Small intestine (tissue), 16 donors: ENCODE measurements at places on chromosomes 4 and X.
A peak's percentile ranks its signal among the peaks of the same experiment; 100 is the strongest.

DNA sequence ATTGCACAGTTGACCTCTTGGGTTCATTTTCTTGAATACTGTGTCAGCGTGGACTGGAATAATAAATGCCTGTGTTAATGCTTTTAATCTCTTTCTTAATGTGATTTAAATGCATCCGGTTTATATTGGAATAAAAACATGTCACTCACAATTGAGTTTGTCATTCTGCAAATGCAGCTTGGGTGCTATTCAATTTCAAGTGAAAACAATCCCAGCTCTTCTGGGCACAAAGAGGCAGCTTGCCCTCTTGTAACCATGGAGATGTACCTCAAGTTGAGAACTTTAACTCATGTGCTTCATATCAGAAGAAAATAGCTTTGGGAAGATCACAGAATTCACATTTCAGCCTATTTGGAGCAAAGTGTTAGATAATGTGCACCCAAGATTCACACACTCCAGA, 355.7 kb upstream of the GNPDA2 start:
- DNase-seq = no peak

GRCh38 chr4:161097821-161098220, 1066.0 kb downstream of the FSTL5 start:
- DNase-seq = no peak

DNA sequence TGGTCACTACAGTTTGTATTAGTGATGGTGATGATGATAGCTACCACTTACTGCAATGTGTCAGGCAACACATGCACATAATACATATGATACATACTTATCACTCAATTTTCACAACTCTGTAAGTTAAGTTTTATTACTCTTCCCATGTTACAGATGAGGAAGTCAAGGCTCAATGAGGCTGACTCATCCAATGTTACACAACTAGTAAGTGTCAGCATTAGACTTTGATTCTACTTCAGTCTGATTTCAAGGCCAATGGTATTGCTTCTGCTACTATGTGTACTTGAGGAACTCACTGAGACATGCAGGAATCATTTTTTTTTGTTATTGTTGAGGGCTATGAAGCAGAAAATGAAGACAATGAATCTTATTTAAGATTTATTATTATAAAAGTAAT, 96.4 kb upstream of the TRPC5OS start:
- peak; percentile 24 for DNase-seq

DNA sequence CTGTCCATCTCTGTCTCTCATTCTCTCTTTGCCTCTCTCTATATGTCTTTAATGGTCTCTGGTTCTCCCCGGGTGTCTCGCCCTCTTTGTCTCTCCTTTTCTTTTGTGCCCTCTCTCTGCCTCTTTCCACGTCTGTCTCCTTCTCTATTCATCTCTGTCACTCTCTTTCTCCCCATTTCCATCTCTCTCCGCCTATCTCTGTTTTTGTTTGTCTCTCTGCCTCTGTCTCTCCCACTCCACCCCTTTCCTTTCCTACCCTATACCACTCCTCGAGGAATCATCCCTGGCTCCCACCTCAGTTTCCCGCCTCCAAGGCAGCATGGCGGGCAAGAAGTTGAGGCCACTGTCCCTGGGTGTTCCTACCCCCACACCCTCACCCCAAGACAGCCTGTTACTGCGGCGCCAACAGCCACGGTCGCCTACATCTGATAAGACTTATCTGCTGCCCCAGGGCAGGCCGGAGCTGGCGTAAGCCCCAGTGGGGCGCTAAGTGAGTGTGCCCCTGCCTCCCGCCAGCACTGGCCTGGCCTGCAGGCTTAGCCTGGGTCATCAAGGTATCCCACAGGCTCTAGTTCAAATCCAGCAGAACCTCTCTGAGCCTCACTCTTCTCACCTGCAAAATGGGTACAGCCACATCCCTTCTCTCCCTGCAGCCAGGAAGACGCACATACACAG, 713 bp upstream of the GATA1 start:
- DNase-seq = no peak

DNA sequence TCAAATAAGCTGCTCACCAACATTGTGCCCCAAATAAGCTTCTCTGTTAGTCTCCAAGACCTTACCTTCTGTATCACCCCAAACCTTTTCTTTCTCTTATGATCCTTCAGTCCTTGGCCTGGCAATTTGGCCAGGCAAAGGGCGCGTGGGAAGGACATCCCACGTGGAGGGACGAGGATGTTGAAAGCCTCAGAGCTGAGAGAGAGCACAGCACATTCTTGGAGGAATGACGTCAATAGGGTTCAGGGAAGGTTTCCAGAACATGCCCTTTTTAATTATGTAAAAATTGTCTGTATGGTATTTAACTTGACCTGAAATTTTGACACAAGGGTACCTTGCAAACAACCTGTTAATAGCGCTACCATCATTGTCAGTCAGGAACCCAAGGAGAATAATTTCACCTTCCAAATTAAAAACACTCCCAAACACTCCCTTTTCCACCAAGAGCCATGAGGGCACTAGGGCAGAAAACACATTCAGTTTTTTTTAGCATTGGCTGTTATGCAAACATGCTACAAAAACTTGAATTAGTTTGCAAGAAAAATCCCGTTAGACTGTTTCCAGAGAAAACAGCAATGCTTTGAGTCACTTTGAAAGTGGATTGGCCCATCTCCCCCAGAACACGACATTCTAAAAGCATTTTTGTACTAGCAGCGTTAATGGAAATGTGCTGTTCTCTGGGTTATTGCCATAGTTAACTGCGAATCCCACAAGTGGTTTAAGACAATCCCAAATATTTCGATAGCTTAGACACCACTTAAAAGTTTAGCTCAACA, 183.2 kb upstream of the PUDP start:
- no peak for DNase-seq
